Renal pelvis (tissue), 12 donors: ENCODE measurements at places on chromosomes 2 and 18. TPM values are rescaled to one million over a fixed set of nuclear protein-coding genes. Genes with fewer than 3 reads are reported as not detected.

The CD8A gene
- 0.37 TPM for polyA plus RNA-seq

DNA sequence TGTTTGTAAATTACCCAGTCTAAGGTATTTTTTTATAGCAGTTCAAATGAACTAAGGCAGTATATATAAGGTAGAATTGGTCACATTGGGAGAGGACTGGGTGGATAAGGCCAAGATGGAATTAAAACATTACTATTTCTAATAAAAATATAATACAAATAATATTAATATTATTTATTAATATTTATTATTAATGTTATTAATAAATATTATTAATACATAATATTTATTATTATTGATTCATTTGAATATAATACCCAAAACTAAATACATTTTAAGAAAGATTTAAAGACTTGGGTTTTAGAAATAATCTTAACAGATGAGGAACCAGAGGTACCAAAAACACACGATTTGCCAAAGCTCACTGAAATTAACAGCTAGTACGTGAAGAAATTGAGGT, 30.5 kb upstream of the MC2R start:
- no peak for DNase-seq

- DNase-seq = no peak
Measured at GRCh38 chr18:27985832-27986231, 191.1 kb downstream of the CDH2 start.

- no peak for DNase-seq
Measured at GRCh38 chr2:7618031-7618430, 700.8 kb downstream of the RNF144A start.

The TFCP2L1 gene
- polyA plus RNA-seq = 81.5 TPM

DNA sequence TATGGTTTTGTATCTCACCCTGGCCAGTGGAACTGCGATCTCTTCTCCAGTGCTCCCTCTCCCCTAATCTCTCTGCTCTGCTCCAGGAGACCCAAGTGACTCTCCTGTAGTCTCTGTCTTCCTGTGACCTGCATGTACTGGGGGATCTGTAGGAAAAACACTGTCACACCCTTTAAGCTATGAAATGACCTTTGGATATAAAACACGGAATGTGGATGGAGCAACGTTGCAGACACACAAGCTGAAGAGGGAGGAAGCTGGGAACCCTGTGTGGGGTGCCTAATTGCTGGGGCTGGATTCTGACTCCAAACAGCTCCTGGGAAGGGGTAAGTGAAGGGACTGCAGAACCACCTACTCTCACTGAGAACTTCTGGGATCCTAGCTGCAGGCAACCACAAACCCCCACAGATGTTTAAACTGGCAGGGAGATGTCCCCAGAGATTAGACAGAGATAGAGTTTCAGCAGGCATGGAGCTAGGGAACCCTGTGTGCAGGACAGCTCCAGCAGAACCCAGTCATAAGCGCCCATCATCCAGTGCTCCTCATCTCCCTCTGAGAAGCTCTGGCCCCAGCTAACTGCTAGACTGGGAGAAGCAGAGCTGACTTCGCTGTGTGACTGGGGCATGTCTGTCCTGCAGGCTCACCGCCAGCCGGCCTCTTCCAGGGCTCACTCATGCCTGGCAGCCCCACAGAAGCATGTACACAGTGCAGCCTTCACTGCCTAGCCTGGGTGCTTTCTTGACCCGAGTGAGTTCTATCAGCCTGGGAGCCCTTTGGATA, 482.7 kb upstream of the SETBP1 start:
- no peak for DNase-seq
